ENCODE measurements at places on chromosomes 3 and 15.

GRCh38 chr3:164641071-164641470 lies 437.2 kb downstream of the SI start:
- no peak for DNase-seq

- DNase-seq, result no peak
These were observed 220.4 kb downstream of the IL5RA start for GRCh38 chr3:2889736-2890135.

DNA sequence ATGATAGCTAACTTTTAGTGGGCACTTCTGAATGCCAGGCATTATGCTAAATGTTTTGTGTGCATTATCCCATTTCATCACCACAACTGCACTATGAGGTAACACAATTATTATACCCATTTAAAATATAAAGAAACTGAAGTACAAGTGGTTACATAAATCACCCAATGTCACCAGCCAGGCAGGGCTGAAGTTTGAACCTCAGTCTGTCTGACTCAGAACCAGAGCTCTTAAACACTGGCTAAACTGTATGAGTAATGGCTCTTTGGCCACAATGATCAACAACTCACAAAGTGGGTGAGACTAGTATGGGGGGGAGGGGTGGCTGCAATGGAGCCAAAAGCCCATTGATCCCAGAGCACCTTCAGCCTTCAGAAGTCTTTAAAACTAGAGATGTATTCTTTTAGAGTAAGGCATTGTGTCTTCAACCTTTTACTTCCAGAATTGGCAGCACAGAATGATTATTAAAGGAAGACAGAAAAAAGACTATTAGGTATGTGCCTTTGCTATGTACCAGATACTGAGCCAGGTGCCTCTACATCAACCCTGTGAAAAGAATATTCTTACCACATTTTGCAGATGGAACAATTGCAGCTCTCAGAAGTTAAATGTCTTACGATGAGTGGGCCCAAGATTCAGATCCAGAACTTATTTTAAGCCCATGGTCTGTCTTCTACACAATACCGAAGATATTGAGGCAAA lies 166.9 kb downstream of the UACA start:
- DNase-seq, result no peak

- DNase-seq, result no peak
These were observed 236.8 kb upstream of the TPRG1 start for GRCh38 chr3:188934989-188935388.

Measured in activated gamma-delta T cell treated with anti-CD3 and anti-CD28 coated beads, Interleukin-2, amount 50 U/mL, for 16 hours (primary cell).